Jurkat, Clone E6-1 (cell line): ENCODE measurements at places on chromosomes 11 and 22.

- DNase-seq = no peak
These were observed 94.8 kb downstream of the KCNQ1 start for GRCh38 chr11:2539371-2540222.

- no peak for DNase-seq
These were observed 163.7 kb upstream of the ZBED5 start for GRCh38 chr11:11021563-11021962.

DNA sequence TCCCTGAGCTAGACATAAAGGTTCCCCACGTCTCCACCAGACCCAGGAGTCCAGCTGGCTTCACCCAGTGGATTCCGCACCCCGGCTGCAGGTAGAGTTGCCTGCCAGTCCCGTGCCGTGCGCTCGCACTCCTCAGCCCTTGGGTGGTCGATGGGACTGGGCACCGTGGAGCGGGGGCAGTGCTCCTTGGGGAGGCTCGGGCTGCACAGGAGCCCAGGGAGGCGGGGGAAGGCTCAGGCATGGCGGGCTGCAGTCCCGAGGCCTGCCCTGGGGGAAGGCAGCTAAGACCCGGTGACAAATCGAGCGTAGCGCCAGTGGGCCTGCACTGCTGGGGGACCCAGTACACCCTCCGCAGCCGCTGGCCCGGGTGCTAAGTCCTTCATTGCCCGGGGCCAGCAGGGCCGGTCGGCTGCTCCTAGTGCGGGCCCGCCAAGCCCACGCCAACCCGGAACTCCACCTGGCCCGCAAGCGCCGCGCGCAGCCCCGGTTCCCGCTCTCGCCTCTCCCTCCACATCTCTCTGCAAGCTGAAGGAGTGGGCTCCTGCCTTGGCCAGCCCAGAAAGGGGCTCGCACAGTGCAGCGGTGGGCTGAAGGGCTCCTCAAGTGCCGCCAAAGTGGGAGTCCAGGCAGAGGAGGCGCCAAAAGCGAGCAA lies 9.5 kb upstream of the TREH start:
- no peak for DNase-seq

- no peak for DNase-seq
These were observed 2.2 kb downstream of the MAFF start for GRCh38 chr22:38203855-38204514.

GRCh38 chr11:69862797-69863543 lies 43.8 kb upstream of the FGF3 start:
- no peak for DNase-seq

DNA sequence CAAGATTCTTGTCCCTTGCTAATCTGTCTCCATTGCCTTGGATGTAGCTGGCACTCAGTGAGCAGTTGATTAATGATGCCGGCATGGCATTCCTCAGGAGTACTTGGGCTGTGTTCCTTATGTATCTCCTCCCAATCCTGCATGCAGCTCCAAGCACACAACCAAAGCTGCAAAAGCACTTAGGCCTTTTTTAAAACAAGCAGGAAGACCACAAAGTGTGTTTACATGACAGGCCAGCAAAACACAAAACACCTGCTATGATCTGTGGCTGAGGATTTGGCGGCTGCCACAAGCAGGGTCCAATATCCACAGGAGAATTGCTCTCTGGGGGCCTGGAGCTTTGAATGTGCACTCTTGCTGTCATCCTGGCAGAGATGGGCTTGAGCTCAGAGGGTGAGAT lies 8.9 kb downstream of the ABTB2 start:
- DNase-seq = no peak

DNA sequence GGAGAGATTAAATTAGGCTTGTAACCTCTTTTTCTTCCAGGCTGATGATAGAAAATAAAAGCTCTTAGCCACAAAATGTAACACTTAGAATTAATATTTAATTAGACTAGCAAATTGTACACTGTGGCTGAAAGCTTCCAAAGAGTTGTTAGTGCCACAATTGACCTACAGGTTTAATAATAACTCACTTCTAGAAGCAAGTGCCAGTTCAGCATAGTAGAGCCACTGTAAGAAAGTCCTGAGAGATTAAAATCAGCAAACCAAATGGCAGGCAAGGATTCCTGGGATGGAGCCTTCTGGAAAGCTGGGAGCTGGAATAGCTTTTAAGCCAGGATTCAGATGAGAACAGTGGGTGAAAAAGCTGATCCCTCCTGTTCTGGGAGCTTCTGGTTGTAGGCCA lies 131.0 kb downstream of the ELP4 start:
- no peak for DNase-seq

GRCh38 chr11:73225851-73226250 lies 7.8 kb downstream of the P2RY2 start:
- DNase-seq = no peak

DNA sequence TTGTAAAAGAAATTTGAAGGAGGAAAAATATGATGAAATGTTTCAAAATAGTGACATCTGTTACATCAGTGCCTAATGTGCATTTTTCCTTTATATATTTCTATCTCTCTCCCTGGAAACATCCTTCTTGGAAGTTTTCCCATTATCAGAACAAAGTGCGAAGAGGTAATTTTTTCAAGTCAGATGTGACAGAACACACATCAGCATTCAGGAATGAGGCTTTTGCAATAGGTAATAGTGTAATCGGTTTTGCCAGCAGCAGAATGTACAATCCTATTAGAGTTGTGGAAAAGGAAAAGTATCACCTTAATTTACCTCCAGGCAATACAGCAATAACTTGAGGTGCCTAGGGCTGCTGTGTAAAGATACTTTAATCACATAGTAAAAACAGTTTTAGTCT lies 275.8 kb downstream of the FAT3 start:
- no peak for DNase-seq

DNA sequence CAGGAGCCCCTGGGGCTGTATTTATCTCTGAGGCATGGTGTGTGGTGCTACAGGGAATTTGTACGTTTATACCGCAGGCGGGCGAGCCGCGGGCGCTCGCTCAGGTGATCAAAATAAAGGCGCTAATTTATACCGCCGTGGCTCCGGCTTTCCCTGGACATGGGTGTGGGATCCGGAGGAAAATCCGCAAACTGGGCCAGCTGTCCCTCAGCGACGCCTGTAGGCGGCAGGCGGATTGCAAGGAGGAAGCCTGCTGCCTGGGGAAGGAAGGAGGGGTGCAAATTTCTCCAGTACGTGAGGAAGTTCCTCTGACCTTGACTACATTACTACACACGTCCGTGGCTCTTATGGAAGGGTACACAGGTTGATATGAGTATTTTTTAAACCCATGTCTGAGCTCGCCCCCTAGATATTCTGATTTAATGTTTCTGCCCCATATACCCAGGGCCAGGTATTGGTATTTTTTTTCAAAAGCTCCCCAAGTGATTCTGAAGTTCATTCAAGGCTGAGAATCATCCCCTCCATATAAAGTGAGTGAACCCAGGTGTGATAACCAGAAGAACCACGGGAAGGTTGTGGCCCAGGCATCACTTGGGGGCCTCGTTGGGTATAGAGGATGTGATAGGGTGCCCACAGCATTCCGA lies 2.8 kb downstream of the MYOD1 start:
- no peak for DNase-seq

DNA sequence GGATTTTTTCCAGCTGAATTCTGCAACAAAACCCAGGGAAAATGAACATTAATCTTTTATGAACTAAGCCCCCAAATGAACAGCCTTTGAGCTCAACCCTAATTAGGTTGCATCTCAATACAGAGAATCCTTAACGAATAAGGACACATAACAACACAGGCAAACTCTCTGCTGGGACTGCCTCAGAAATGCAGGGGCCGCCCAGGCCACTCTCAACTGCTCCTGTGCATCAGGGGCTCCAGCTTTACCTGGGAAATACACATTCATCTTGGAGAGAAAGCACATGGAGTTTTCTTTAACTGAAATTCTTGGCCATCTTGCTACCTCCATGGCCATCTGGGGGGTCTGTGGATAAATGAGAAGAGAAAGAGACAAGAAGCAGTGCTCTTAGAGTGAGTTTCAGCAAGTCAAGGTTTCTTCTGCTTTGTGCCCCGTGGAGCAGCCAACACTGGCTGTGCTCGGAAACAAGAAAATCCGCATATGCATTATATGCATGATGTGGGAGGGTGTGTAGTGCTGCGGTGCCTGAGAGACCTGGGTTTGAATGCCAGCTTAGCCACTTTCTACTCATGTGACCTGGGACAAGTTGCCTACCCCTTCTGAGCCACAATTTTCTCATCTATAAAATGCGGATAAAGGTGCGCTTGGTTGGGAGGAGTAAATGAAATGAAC lies 81.9 kb upstream of the RCN1 start:
- DNase-seq = no peak

DNA sequence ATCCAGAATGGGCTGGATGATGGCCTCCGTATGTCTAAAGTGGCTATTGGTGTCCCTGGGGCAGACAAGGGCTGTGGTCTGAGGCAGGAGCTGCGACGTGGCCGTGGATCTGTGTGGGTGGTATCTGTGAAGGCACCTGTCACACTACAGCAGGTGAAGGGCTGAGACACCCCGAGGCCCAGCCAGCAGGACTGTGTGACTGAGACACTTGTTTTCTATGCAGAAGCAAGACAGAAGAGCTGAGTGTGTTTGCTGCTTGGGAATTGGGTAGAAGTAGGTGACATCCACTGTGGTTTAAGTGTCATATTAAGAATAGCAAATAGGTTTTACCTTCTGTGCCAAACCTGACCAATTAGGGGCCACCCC lies 35.0 kb downstream of the AMPD3 start:
- no peak for DNase-seq

DNA sequence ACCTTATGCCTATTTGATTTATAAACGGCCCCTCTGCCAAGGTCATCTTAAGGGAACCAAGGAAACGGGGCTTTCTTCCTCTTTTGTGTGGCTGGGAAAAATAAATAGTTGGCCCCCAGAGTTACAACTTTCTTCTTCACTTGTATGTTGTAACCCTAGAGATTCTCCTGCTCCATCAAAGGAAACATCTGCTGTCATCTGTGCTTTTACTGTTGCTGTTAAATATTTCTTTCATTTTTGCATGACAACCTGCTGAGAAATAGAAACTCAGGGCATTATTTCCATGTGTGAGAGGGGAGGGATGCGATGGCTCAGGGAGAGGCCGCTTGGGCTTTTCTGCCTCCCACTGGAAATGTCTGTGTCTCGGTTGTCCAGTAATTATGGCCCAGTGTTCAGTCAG lies 21.8 kb upstream of the CDC42EP2 start:
- DNase-seq = no peak
